ENCODE measurements at places on chromosomes 6 and 20.

DNA sequence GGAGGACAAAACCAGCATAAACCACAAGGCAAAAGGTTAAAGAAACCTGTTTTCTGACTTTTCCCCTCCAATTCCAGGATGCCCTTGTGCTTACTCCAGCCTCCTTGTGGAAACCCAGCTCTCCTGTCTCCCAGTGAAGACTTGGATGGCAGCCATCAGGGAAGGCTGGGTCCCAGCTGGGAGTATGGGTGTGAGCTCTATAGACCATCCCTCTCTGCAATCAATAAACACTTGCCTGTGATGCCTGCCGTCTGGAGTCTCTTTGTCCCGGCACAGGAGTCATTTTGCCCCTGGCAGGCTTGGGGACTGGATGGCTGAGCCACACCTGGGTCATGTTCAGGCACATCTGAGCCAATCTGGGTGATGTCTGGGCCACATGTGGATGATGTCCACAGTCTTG, 26.6 kb downstream of the BPIFB1 start:
- peak; percentile 44 for DNase-seq

DNA sequence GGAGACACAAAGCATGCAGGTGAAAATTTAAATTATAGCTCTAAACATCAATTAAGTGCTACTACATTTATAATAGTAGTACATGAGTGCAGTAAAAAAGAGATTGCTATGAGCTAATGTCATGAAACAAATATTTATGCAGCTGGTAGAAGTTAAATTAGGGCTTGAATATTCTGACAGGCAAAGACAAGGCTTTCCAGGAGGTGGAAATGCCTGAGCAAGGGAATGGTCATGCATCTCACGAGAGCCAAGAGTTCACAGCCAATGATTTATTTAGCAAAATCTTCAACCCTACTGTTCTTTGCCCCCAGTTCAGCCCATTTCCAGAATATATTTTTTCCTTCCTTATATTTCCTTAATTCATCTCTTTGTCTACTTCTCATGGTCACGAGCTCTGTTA, 128.9 kb downstream of the HIVEP2 start:
- DNase-seq, result no peak

DNA sequence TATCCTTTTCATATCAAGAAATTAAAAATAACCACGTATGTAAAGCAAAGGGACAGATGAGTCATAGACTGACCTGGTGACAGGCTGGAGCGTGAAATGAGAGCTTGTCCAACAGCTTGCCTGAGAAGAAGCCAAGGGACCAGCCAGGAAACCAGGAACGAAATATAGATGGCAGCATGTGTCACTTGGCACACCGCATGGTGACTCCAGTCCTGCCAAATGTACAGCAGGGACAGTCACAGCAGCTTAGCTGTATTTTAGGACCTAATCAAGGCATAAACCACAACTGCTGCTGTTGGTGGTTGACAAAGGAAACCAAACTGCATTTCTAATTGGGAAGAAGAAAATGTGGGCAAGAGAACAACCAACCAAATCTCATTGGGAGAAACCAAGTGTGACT, 755.0 kb downstream of the TFAP2A start:
- no peak for DNase-seq

DNA sequence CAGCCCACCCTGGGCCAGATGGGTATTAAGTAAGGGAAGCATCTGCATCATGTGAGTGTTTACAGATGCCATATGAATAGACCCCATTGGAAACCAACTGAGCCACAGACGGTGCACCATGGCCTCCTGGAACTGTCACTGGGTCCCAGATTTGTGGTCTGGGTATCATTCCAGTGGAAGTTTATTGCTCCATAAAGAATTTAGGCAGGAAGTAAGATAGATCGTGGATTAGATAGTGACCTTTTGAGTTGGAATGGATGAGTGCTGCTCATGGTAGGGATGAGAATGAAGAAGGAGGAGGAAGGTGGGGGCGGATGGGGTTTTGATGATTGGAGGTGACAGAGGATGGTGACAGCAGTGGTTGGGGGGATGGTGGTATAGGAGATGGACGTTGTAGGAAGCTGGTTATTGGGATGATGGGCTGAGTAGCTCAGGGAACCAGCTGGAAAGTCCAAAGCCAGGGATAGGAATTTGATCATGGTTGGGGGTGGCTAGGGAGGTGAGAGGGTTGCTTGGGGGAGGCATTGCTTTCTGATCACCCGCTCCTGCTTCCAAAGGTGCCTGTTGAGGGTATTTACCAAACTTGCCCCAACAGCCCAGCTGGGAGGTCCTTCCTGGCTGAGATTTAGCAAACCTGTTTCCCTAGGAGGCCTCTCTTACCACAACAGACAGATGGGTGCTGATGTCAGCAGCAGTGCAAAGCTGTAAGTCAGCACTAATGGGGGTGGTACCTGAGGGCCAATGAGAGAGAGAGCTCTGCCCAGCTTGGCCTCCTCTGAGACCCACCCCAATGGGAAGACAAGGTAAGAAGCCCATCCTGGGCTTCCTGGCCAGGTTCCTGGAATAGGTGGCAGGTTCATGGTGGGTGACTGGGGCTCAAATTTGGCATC, 78.0 kb downstream of the VEGFA start:
- no peak for DNase-seq

DNA sequence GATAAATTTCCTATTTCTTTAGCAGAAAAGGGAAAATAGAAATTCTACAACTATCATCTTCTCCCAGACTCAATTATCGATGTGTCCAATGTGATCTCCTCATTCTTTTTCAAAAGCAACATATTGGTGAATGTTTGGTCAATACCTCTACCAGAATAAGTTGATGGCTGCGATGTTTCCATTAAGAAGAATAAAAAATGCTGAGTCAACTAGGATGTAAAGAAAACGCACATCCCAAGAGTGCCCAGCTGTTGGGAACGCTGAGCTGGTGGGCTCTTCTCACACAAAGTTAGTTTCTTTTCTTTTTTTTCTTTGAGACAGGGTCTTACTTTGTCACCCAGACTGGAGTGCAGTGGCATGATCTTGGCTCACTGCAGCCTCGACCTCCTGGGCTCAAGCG, 39.8 kb downstream of the RAMACL start:
- no peak for DNase-seq

GRCh38 chr6:1574083-1574761, 35.5 kb upstream of the FOXC1 start:
- DNase-seq, result no peak

- no peak for DNase-seq
These were observed 82.2 kb upstream of the NAA20 start for GRCh38 chr20:19934792-19935491.

DNA sequence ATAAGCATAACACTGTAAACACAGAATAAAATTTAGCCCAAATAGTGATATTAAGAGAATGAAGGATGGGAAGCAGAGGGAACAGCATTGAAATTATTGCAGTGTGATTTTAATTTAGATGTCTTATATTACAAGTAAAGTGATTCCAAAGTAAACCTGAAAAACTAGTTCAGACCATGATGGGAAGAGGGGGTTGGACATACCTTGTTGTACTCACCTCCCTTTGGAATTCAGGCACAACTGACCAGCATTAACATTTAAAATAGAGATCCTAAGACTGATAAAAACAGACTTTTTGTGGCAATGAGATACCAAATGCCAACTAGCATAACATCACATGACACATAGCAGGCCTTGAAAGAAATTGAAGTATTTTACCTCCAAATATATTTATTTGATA, 262.6 kb upstream of the PRND start:
- no peak for DNase-seq

DNA sequence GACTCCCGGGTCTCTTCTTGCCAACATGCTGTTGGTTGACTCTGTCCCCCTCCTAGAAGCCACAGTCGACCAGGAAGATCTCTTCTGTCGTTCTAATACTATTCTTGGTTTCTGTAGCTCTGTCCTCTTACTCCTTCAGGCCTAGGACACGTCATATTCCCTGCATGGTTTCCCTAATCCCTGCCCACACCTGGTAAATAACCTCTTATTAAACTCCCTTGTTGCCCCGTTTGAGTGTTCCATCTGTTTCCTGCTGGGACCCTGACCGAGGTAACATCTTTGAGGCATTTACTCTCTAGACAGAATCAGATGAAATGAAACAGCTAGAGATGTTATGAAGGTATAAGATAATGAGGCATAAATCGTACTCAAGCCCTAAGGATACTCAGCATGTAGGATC, 68.1 kb downstream of the PLCB4 start:
- DNase-seq, result no peak

- no peak for DNase-seq
These were observed 532 bp upstream of the SLC35F1 start for GRCh38 chr6:117906507-117906957.
